ENCODE measurements at places on chromosomes 1 and 21.

GRCh38 chr1:76340056-76340455, 265.5 kb downstream of the ST6GALNAC3 start:
- DNase-seq: no peak

- no peak for DNase-seq
These were observed 60.1 kb downstream of the PKN2 start for GRCh38 chr1:88744142-88744541.

- no peak for DNase-seq
These were observed 41.1 kb downstream of the COLGALT2 start for GRCh38 chr1:183996396-183996795.

GRCh38 chr1:31739346-31739745, 24.8 kb downstream of the ADGRB2 start:
- DNase-seq: no peak

DNA sequence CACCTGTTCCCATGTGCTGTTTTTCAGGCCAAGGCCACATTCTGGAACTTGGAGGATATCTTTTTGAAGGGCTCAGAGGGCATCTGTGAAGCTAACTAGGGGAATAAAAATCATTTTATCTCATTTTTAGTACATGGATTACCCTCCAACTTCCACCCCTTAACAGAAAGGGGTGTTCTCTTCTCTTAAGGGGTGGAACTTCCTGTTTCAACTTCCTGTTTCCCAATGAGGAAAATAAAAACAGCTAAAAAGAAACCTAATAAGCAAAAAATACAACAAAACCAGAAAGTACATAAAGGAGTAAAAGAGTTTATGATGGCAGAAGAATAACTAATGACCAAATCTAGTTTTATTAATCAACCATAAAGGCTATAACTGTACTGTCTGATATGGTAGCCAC, 24.8 kb upstream of the SLC22A15 start:
- no peak for DNase-seq

DNA sequence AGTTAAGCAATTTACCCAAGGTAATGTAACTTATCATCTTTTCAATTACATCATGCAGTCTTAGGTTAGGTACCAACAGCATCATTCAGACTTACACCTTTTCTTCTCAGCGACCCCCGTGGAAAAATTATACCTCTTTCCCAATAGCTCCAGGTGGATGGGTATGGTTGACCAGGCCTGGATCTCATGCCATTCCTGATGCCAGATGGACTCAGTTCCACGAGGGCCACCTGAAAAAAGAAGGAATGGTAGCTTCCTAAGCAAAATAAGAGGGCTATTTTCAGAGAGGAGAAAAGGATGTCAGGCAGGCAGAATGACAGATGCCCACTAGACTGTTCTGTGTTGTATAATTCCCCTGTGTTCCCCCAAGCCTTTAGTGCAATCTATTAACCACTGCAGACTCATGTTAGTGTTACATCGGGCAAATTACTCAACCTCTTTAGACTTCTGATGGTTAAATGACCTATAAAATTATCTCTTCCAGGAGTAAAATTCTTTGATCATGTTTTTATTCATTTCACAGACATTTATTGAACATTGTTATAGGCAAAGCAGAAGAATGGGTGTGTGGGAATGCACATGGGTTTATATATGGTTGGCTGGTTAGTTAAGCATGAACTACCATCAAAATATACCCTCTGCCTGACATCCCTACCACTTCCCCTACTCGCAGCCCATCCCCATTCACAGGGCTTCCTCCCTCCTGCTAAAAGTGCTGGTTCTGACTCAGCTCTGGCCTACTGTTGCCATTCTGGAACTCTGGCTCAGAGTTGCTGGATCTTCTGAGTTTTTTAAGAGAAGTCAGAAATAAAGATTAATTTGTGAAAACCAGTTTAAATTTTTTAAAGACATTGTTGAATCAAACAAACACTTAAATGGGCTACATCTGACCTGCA, 10.6 kb upstream of the MYSM1 start:
- no peak for DNase-seq

DNA sequence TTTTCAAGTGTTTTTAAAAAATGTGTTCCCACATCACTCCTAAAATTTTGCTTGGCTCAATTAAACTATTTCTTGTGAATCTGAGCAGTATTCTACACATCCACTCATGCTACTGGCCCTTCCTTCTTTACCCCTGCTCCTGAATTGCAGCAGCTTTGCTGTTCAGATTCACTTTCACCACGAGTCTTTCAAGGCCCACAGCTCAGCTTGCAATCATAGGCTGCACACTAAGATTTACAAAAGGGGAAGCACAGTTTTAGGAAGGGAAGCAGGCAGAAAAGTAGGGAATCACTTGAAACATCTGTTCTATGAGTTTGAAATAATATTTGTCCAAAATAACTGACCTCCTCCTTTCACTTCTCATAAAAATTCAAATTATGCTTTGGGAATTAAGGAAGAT, 70.9 kb upstream of the EDEM3 start:
- DNase-seq: no peak

DNA sequence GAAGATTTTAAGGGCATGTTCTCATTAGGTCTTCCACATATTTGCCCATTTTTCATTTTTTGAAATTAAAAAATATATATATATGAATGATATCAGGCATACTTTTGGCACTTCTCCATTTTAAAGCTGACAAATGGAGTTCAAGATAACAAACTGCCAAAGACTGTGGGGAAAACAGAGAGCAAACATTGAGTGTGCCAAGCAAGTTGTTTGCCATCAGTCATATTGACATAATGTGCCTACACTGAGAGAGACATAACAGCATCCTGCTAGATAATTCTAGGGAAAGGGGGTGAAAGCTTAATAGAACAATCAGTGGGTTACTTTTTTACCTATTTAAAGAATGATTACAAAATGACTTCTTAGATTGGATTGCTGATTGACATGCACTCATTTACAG, 529.4 kb upstream of the CXADR start:
- no peak for DNase-seq

DNA sequence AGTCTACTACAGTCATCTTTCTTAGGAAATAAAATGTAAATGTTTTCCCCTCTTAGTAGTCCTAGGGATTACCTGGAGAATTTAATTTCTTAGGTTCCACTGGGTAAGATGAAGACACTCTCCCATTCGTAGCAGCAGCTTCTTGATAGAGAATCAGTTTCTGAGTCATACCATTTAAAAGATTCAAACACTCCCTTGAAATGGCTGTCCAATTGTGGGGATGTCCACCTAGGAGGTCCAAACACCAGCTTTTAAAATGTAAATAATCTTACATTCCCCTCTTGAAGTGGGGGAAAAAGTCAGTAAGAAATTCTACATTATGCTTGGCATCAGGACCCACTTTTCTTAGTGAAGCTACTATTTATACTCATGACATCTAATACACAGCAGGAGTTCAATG, 37.5 kb downstream of the NDC1 start:
- DNase-seq: no peak

DNA sequence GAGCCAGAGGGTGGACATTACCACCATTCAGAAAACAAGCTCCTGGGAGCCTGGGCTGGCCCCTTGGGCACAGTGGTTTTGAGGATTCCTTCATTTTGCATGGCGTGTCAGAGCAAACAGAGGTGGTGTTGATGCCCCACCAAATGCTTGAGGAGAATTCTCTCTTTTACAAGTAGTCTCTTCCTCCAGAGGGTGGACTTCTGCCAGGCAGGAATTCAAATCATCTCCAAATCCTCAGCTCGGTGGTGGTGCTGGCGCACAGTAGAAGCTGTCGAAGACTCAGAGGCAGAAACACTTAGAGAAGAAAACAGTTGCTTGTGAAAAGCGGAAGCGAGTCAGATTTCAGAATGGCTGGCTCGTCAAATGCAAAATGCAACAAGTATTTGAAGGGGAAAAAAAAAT, 3.4 kb upstream of the CHI3L1 start:
- no peak for DNase-seq

- no peak for DNase-seq
These were observed 40.5 kb downstream of the S100B start for GRCh38 chr21:46564391-46564790.

- DNase-seq: no peak
These were observed 16.0 kb upstream of the SCCPDH start for GRCh38 chr1:246708166-246708565.

- DNase-seq: no peak
These were observed 156.9 kb downstream of the DHRS3 start for GRCh38 chr1:12460911-12461621.

- no peak for DNase-seq
These were observed 125.9 kb downstream of the PTPRC start for GRCh38 chr1:198764748-198765147.

DNA sequence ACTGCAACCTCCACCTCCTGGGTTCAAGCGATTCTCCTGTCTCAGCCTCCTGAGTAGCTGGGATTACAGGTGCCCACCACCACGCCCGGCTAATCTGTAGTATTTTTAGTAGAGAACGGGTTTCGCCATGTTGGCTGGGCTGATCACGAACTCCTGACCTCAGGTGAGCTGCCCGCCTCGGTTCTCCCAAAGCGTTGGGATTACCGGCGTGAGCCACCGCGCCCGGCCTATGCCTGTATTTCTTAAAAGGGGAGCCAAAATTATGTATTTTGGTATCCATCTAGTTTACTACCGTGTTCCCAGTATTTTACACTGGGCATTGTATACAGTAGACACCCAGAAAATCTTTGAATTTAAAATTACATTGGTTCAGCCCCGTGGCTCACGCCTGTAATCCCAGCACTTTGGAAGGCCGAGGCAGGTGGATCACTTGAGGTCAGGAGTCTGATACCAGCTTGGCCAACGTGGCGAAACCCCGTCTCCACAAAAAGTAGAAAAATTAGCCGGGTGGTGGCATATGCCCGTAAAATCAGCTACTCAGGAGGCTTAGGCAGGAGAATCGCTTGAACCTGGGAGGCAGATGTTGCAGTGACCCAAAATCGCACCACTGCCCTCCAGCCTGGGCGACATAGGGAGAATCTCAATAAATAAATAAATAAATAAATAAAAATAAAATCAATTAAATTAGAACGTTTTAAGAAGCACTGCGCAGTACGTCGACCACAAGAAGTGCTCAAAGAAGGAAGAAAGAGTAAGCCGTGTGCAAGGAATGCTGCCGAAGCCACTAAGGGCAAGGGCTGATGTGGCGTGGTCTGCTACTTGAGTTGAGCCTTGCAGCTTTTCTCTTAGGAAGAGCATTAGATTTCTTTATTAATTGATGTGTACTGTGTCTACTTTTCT, 1.5 kb upstream of the THRAP3 start:
- DNase-seq: no peak
